ENCODE measurements at places on chromosomes 6 and 20.

GRCh38 chr6:169212436-169212835, 41.2 kb downstream of the THBS2 start:
- no peak for DNase-seq

GRCh38 chr6:169811072-169811471, 59.6 kb downstream of the ERMARD start:
- no peak for DNase-seq

- DNase-seq = no peak
Observed at GRCh38 chr6:7264041-7264440, 49.0 kb downstream of the SSR1 start.

DNA sequence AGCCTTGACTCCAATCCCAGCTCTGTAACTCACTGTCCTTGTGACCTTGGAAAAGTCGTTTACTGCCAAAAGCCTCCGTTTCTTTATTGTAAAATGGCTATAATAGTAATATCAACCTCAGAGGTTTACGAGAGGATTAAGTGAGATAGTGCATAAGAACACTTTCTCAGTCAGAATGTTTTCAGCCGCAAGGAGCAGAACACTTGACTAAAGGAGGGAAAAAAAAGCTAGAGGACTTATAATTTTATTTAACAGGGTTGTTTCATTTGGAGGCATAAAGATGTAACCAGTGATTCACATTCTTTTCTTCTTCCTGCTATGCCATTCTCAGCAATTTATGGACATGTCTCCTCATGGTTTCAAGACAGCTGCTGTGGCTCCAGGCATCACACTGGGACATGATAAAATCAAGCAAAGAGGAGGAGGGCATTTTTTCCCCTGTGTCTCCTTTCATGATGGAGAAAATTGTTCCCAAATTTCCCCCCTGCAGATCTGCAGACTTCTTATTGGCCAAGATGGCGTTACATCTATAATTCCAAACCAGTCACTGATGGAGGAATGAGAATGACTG, 143.0 kb upstream of the PTPN1 start:
- DNase-seq = no peak

- no peak for DNase-seq
Observed at GRCh38 chr6:84280030-84280429, 52.6 kb upstream of the CEP162 start.

- DNase-seq = no peak
Observed at GRCh38 chr6:77217896-77218295, 245.4 kb downstream of the HTR1B start.

DNA sequence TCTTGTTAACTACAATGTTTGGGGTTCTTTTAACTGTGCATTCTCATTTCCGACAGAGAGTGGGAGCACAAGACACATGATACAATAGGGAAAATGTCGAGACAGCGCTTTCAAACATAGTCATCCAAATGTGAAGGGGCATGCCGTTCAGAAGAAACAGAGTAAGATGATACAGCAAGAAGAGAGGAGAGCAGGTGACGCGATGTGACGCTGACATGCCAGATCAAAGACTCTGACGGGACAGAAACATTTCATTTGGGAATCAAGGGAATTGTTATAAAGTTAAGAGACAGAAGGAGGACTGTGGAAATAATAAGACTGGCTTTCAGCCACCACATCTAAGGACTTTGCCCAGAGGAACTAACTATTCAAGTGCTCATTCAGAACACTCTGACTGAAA, 117.4 kb downstream of the FAXC start:
- no peak for DNase-seq
